ENCODE measurements at places on chromosomes 5 and 9.

GRCh38 chr5:35709688-35710087, 92.0 kb downstream of the SPEF2 start:
- DNase-seq = no peak

DNA sequence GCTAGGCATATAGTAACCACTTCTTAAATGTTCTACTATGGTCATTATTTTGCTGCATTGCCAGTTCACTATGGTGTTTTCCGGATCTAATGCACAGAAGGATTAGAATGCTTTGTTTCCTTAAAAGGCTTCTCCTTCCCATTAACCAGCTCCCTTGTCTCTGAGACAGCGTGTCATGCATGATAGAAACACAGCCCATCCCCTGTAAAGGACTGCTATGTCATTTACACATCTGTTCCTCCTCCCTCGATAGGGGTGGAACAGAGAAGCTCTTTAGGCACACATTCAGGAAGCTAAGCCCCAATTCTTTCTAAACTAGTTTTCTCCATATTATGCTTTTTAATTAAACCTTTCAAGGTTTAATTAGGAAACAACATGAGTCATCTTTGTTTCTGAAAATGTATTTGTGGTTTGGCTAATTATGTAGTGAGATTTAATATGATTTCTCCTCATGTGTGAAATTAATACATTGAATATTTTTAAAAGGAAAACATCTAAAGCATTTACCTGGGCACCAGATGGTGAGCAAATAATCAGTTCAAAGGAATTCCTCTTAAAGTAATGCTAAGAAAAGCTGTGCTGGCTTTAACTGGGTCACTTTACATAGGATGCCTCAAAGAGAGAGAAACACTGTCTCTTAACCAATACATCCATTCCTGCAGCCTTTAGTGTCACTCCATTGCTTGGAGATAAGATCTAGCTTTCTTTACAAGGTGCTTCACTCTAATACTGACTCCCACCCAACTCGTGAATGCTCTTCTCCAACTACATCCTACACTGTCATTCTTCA, 133.3 kb upstream of the PPP1R2B start:
- no peak for DNase-seq

- no peak for DNase-seq
Measured at GRCh38 chr5:98050583-98050982, 722.9 kb upstream of the RGMB start.

GRCh38 chr5:14675865-14676300, 11.4 kb downstream of the OTULIN start:
- DNase-seq = no peak

DNA sequence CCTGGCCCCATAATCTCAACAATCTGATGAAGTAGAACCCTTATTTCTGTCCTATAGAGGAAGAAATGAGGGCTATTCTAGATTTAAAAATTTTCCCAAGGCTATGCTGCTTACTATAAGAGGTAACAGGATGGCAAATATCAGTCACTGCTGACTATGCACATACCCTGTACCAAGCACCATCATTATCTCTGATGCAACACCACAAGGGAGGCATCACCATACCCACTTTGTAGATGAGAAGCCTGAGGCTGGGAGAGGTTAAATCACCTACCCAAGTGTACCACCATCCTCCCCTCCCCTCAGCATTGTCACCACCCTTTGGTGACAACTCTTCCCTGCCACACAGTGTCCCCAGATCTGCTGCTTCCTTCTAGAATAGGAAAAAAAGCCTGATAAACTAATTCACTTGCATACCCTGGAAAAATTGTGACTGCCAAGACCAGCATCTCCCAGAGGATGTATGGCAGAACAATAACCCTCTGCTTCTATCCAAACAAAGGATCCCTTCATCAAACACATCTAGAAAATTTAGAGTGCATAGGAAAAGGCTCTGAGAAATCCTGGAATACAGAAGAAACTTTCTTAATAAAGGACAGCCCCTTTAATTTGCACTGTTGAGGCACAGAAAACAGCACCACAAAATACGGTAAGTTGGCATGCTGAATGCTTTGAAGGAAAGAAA, 48.3 kb downstream of the PRRC1 start:
- no peak for DNase-seq

GRCh38 chr9:76162086-76162730, 232.0 kb downstream of the RFK start:
- DNase-seq = no peak

GRCh38 chr5:67215519-67216471, 19.2 kb upstream of the CD180 start:
- DNase-seq = peak; percentile 73

DNA sequence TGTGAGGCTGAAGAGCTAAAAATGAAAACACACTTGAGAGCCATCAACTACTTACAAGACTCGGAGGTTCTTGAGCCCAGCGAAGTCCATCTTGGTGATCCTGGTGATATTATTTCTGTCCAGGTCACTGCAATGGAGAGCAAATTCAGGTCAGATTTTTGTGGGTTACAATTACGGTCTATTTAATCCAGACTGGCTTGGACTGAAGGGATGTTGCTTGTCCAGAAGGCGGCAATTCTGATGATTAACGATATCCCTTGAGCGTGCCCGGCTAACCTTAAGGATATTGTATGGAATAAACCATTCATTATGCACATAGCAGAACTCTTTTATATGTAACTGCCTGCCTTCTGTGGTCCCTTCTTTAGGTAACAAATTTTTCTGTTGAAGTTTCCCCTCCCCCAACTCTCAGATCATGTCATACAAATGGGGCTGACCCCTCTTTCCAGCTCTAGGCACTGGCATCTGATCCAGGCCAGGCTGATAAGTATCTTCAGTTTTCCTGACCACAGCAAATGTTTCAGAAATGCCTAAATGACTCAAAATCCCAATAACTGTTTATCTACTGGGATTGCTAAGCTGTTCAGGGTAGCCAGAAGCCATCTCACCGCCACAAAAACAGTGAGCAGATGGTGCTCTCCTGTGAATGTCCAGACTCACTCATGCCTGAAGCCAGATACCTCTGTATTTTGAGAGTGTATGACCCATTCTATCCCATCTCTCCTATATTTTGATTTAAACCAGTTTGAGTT, 49.4 kb downstream of the SLIT3 start:
- no peak for DNase-seq

GRCh38 chr9:91905991-91906469, 44.0 kb downstream of the ROR2 start:
- DNase-seq = peak; percentile 52

DNA sequence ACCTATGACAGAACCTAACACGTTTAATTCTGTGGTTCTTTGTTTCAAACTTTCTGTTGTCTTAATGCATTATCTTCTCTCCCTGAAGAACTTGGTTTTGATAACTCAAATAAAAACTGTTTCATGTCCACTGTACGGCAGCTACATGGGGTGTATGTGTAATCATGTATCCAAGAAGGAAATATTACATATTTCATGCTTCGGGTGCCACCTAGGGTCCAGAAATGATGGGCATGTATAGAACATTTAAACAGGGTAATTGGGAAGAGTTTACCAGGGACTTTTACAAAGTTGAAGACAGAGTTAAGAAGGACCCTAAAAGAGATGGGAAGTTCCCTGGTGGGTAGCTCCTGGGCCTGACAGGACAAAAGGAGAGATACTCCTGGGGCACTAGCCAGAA, 291.3 kb downstream of the FBXL7 start:
- DNase-seq = no peak

DNA sequence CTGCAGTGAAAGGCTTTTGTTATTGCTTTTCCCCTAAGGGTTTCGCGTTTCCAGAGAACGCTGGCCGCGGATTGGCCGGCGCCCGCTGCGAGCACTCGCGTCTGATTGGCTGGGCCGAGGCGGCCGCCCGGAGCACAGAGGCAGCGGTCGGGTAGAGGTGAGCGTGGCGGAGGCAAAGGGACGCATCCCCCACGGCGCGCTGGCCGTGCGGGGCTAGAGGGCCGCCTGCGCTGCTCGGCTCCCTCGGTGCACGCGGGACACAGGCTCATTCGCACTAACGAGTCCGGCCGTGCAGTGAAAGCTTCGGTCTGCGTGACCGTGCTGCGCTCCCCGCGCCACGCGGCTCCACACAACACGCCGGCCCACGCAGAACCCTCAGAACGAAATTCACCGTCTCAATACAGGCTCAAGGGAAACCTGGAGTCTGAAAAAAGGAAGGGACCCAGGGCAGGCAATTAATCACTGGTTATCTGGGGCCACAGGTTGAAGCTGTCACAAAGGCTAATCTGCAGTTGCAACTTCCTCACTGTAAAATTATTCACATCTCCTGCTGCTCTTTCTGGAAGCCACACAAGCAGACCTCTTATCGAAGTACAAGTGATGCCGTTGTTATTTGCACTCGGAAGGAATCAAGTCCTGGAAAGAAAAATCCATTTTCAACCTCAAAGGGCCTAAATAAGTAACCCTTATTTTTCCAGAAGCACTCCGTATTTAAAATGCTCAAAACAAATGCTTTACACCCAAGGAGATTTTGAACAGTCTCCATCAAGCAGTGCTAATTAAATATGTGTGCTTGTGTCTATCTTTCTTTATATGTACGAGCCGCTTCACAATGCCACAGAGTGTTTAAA, 94.6 kb downstream of the ZNF608 start:
- DNase-seq = peak; percentile 82

Data from adrenal gland (tissue), 19 donors.